ENCODE measurements at places on chromosomes 5 and 9. TPM values are rescaled to one million over a fixed set of nuclear protein-coding genes. Genes with fewer than 3 reads are reported as not detected.

Gene SMIM27
- not detected for total RNA-seq

Gene TRIM7
- 21.6 TPM for total RNA-seq

Gene SLC9A3
- total RNA-seq, result 3.9 TPM

Gene PCDHB3
- total RNA-seq, result 2.0 TPM

Gene CDH9
- not detected for total RNA-seq

Gene DNAJC21
- total RNA-seq, result 38.5 TPM

Gene SLC27A6
- 2.9 TPM for total RNA-seq

Gene IFNA2
- not detected for total RNA-seq

Gene S1PR3
- total RNA-seq, result 39.3 TPM

Gene ADAMTS19
- 1.7 TPM for total RNA-seq

Measured in vagina (tissue), 2 donors.